Calu3 (cell line): ENCODE measurements at places on chromosomes 5 and 9. TPM values are rescaled to one million over a fixed set of nuclear protein-coding genes. Genes with fewer than 3 reads are reported as not detected.

DNA sequence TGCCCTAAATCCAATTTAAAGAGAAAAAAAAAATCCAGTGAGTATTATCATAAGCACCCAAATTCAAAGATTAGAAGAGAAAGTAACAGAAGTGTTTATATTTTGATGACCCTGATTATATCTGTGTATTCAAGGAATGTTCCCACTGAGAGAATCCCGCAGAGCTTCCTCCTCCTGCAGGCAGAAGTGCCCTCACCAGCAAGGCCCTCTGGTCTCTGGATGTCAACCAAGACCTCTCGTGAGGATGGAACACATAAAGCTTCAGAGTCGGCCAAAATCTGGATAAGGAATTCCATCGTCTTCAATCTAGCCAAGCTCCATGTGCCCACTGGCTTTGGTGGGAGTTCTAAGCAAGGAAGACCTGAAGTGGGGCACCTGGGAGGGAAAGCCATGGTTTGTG, 18.1 kb downstream of the PTCH1 start:
- DNase-seq = no peak
- no peaks in the 10 kb centered on the region for H3K27me3 ChIP-seq
- H3K27ac ChIP-seq = no peak overlapping the region
- peaks cover 3% of the 10 kb centered on the region for H3K36me3 ChIP-seq
- peaks cover 16% of the 10 kb centered on the region for H3K4me1 ChIP-seq
- no peak overlapping the region for H3K4me3 ChIP-seq

MOCS2 gene
- 41.3 and 42.6 TPM in 2 replicates for total RNA-seq

ROPN1L gene
- total RNA-seq = 0.40 TPM in 1 of 2 replicates, not detected in the other

MYMK gene
- not detected in 2 replicates for total RNA-seq

ROR2 gene
- total RNA-seq = not detected in 2 replicates
